ENCODE measurements at places on chromosomes 11 and 22.

DNA sequence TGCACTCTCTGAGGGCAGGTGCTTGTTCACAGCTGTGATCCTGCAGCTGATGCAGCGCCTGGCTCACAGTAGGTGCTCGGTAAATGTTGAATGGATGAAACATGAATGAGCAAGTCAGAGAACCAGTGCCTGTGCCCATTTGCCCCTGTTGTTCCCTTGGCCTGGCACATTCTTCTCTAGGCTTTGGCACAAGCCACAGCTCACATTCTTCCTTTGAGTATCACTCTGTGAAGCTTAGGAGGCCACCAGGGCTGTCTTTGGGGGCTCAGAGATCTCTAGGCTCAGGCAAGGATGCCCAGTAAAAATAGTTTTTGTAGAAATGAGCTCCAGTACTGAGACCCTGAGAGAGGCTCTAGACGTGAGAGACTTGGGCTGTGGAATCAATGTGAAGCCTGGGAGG lies 144.6 kb upstream of the NAV2 start:
- no peak for DNase-seq

DNA sequence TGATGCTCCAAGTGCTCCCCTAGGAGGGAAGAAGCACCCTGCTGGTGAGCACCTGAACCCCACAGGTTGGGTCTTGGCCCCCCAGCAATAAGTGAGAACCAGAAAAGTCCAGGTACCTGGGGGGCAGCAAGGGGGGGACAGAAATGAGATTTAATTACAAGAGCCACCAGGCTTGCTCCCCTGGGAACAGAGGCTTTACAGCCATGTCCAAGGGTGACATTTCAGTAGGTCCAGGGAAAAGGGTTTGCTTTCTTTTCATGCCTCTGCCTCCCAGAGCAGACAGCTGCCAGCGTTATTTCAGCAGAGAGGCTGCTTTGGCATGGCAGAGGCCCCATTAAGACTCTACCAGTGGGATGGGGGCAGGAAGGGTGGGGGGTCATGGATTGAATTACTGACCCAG lies 437.7 kb downstream of the BUD13 start:
- DNase-seq = no peak

- no peak for DNase-seq
These were observed 14.8 kb downstream of the TOP3B start for GRCh38 chr22:21967693-21968271.

DNA sequence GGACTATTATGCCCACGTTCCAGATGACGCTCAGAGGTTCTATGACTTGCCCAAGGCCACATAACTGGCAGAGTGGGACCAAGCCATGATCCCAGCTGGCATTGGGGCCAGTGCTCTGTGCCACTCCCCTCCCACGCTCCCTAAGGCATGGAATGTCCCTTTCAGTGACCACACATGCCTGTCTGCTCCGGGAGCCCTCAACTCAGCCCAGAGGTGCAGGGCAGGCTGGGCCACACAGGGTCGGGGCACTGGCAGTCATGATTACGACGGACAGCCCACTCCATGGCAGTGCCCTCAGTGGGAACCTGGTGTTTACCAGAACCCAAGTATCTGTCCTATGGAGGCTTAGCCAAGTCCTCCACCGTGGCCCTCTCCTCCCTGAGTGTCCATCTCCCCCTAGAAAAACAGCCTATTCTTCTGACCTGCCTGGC lies 10.0 kb downstream of the RHBDD3 start:
- no peak for DNase-seq

DNA sequence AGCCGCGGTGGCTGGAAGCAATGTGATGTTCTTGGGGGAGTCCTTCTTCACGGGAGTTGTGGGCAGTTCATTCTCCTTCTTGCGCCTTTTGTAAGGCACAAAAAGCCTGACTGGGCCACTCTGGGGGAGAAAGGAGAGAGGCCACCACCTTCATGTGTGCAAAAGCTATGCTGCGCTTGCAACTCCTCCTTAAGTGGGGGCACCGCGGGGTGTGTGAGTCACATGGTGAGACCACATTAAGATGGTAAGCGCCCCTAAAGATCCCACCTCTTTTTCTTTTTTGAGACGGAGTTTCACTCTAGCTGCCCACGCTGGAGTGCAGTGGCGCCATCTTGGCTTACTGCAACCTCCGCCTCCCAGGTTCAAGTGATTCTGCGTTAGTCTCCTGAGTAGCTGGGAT lies 14.1 kb downstream of the DEAF1 start:
- no peak for DNase-seq

DNA sequence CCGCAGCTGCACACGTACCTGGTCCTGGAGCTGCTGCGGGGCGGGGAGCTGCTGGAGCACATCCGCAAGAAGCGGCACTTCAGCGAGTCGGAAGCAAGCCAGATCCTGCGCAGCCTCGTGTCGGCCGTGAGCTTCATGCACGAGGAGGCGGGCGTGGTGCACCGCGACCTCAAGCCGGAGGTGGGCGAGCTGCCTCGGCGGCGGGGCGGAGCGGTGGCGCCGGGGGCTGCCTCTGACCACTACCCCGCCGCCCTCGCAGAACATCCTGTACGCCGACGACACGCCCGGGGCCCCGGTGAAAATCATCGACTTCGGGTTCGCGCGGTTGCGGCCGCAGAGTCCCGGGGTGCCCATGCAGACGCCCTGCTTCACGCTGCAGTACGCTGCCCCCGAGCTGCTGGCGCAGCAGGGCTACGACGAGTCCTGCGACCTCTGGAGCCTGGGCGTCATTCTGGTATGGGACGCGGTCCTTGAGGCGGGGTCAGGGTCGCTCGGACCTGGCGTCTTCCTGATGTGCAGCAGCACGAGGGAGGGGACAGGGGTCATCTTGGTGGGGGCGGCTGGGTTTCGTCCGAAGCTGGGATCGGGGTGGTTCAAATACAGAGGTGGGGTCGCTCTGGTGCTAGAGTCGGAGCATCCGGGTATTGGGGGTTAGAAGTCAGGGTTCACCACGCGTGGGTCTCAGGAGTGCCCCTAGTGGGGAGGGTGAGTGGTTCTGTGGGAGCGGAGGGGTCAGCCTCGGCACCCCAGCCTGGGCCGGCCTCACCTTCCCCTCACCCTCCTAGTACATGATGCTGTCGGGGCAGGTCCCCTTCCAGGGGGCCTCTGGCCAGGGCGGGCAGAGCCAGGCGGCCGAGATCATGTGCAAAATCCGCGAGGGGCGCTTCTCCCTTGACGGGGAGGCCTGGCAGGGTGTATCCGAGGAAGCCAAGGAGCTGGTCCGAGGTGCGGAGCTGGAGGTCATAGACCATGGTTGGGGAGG lies 10.8 kb downstream of the RPS6KA4 start:
- DNase-seq = no peak

GRCh38 chr22:22201185-22201929 lies 43.2 kb upstream of the VPREB1 start:
- DNase-seq = peak; percentile 5

DNA sequence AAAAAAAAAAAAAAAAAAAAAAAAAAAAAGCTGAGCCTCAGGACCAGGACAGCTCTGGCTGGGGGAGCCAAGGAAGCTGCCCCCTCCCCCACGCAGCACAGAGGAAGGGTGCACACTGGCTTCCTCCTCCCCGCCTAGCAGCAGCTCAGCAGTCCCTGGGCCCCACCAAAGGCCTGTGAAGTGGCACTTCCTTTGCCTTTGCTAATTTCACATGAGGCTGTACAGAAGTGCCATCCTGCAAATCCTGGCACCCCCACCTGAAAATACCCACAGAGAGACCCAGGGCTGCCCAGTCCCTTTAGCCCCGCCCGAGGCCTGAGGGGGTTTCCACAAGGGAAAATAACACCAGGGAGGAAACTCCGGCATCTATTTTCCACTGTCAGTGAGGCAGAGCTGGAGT lies 3.9 kb downstream of the RHOG start:
- DNase-seq = no peak

- DNase-seq = no peak
These were observed 9.7 kb downstream of the CLMP start for GRCh38 chr11:123185326-123185725.

GRCh38 chr11:47104261-47104950 lies 72.3 kb downstream of the ARFGAP2 start:
- no peak for DNase-seq

DNA sequence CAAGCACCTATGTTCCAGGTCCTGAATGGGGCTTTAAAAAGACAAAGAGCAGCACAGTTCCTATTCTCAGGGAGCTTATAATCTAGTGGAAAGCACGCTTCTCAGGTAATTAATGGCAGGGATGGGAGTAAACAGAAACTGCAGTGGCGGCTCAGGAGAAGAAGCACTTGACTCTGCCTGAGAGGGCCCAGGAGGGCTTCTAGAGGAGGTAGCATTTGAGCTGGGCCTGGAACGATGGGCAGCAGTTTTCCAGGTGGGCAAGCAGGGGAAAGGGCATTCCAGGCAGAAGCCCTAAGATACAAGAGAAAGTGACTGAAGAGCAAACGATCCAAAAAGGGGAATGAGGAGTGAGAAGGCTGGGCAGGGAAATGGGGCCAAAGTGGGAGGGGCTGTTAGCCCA lies 37.1 kb upstream of the CHST1 start:
- no peak for DNase-seq

GRCh38 chr11:127451861-127452260 lies 451.3 kb upstream of the KIRREL3 start:
- no peak for DNase-seq

DNA sequence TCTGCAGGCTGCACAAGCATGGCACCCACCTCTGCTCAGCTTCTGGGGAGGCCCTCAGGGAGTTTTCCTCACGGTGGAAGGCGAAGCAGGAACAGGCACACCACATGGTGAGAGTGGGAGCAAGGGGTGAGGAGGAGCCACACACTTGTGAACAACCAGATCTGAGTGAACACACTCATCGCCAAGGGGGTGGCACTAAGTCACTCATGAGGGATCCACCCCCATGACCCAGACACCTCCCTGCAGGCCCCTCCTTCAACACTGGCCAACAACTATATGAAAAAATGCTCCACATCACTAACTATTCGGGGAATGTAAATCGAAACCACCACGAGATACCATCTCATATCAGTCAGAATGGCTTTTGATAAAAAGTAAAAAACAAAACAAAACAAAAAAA lies 722 bp upstream of the KRTAP5-2 start:
- DNase-seq = no peak

- DNase-seq = no peak
These were observed 14.3 kb downstream of the TP53AIP1 start for GRCh38 chr11:128928400-128928799.

DNA sequence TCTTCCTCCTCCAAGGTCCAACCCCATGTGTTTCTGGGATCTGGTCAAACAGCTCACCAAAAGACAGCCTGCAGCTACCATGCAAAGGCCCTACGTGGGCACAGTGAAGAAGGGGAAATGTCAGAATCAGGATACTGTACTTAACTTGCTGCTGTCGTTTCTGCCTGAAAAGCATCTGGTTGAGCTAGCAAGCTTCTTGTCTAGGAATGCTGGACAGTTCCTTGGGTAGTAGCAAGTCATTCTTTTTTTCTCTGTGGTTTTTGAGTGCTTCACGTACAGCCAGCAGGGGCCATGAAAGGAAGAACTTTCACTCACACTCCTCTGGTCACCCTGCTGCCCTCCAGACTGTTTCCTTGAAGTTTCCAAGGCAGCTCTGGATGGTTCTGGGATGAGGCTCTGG lies 24.7 kb downstream of the RCOR2 start:
- DNase-seq = no peak

DNA sequence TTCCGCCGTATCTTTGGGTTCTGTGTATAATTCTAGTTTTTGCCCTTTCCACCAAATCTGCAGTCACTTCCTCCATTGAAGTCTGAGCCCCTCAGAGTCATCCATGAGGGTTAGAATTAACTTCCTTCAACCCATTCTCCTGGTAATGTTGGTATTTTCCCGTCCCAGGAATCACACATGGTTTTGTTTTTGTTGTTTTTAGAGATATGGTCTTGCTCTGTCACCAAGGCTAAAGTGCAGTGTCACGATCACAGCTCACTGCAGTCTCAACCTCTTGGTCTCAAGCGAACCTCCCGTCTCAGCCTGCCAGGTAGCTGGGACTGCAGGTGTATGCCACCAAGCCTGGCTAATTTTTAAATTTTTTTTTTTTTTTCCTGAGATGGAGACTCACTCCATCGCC lies 18.7 kb downstream of the ZBED4 start:
- DNase-seq = no peak

- no peak for DNase-seq
These were observed 13.8 kb upstream of the OR51M1 start for GRCh38 chr11:5369789-5370188.

- DNase-seq = no peak
These were observed 4.0 kb downstream of the LRP4 start for GRCh38 chr11:46914363-46914762.

DNA sequence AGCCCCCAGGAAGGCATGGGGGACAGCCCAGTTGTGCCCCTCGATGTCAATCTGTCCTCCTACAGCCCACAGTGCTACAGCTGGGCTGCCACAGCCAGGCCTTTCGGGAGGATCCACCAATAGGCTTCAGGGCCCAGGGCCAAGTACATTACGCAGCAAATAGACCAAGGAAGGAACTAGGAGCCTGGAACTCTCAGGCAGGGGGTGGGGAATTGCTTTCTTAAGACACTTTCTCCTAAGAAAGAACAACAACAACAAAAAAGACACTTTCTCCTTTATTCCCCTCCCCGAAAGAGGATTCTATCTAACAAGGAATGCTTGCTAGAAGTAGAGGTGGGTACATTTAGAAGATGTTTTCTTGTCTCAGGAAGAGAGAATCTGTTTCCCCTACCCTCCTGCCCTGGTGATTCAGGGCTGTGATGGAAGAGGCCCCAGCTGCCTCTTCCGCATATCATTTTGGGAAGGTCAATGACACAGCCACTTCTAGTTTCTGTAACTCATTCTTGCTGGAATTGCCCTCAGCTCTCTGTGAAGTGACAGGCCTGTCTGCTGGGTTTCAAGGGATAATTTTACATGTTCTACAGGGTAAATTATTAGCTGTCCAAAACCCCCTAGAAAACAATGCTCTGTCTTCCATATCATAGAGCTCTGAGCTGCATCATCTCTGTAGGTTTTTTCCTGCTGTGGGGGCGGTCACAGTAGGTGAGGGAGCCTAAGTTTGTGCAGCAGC lies 6.0 kb upstream of the MALAT1 start:
- no peak for DNase-seq

DNA sequence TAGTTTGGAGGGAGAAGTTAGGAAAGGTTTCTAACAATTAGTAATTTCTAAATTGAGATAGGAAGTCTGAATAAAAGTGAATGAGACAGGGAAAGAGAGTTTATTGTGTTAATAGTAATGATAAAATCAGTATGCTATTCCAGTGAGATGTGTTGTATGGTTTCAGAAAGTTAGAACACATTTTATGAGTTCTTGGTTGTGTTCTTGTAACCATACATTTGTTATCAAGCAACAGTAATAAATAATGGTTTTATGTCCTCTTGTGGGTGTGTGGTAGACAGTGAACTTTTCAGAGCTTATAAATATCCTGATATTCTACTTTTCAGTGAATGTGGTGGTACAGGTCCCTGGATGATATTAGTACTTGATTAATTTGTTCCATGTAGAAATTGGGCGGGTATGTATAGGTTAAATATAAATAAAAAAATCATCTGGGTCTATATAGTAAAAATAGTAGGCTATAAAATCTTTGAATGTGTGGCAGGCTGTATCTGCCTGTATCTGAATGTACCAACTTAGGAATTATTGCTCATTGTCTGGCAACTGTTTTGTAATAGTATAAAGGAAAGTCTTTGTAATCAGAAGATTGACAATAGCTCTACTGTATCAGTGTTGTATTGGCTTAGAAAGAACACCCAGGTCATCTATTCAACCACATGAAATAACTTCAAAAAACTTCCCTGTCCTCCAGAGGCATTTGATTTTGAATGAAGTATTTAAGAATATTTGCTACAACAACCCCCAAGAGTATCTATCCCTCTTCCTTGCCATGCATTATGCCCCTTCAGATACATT lies 54.8 kb downstream of the UVRAG start:
- DNase-seq = no peak

- no peak for DNase-seq
These were observed 1.4 kb downstream of the MRGPRF start for GRCh38 chr11:69011624-69012091.

- DNase-seq = no peak
These were observed 51.8 kb upstream of the ASPHD2 start for GRCh38 chr22:26377170-26377830.

Measured in stimulated activated CD8-positive, alpha-beta memory T cell treated with anti-CD3 and anti-CD28 coated beads, Interleukin-7, amount 100 ng/mL, for 1 hour (primary cell).